ENCODE measurements at places on chromosomes 13 and 19.

GRCh38 chr13:20181188-20181587 is 11.6 kb downstream of the GJB2 start:
- DNase-seq, result no peak

DNA sequence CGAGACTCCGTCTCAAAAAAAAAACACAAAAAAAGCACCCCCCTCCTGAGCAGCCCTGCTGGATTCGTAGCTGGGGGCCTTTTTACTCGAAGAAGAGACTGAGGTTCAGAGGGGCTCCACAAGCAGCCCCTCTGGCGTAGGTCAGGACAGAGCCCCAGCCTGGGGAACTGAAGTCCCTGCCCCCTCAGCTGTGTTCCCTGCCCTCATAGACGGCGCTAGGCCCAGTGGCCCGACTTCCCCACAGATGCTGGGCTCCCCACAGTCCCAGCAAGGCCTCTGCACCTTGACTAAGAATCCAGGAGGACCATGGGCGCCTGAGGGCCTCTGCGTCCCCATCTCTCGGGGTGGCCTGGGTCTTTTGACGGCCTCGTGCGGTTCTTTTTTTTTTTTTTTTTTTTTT is 1.1 kb upstream of the MISP start:
- DNase-seq, result no peak

- no peak for DNase-seq
Measured at GRCh38 chr13:41608111-41608838, 150.9 kb downstream of the RGCC start.

DNA sequence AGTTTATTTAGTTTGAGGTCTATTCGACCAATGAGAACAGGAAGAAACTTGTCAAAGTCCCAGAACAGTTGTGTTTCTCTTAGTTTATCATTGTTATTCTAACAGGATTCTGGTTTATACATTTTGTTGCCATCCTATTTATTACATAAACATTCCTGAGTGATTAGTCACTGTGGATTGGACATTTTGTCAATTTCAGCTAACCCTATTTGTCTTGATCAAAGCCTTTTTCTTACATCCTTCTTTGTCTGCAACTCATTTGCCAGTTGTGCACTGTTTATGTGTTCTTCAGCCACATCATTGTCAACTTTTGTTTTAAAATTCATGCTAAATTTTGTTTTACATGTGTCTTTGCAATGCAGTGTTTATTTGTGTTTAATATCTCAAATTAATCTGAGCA is 886.0 kb upstream of the SLC10A2 start:
- DNase-seq, result no peak

DNA sequence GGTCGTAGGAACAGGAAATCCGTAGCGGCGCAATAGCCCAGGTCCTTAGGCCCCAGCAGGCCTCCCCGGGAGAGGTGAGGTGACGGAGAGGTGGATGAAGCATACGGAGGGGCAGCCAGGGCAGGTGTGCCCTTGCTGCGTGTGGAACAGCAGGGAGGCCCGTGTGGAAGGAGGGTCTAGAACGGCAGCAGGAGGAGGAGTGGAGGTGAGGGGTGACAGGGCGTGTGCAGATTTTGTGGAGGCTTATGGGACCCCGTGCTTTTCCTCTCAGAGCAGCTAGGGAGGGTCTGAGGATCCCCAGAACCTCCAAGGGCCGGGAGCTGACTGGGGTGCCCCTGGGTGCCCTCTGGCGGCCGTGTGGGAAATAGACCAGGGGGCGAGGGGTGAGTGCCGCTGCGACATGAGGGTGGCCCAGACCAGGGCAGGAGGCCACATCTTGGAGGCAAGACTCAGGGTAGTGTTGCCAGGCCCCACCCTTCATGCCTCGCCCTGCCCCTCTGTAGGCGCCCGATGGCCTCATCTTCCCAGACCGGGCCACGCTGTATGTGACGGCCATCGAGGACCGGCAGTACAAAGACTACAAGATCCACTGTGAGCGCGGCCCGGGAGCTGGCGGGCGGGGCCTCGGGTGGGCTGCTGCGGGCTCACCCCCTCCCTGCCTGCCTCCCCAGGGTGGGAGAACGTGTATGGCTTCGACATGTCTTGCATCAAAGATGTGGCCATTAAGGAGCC is 5.0 kb upstream of the ADM5 start:
- no peak for DNase-seq

Data from brain pericyte (primary cell).